Kidney (tissue), 22 donors: ENCODE measurements at places on chromosomes 5 and 9. TPM values are rescaled to one million over a fixed set of nuclear protein-coding genes. Genes with fewer than 3 reads are reported as not detected.

- no peak for DNase-seq
These were observed 8.7 kb downstream of the GRK6 start for GRCh38 chr5:177434942-177435738.

DNA sequence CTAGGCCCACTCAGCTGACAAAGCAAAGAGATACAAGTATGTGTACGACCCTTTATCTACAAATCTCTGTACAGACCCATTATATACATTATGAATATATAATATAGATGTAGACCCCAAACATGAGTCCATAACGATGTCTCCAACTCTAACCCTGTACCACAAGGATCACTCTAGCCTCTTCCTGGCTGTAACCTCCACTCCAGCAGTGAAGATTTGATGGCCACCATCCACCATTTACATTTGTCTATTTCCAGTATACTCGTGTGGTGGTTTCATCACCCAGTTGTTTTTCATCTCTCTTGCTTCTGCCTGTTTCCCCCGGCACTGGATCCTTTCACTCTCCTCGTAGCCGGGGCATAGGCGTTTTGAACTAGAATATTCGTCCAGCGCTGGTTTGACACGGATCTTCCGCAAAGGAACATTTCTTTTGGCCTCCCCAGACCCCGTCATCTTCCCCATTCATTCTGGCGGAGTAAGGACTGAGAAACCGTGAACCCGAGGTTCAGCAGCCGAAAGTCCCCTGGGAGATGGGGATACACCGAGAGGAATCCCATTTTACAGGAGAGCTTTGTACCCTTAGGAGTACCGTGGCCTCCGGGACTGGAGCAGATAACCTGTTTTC, 828 bp upstream of the TRIO start:
- DNase-seq: no peak

- no peak for DNase-seq
These were observed 94.4 kb upstream of the IL6ST start for GRCh38 chr5:56088967-56089829.

- DNase-seq: no peak
These were observed 22.6 kb downstream of the SGTB start for GRCh38 chr5:65699338-65699737.

- DNase-seq: no peak
These were observed 20.6 kb downstream of the ELL2 start for GRCh38 chr5:95940758-95941682.

DNA sequence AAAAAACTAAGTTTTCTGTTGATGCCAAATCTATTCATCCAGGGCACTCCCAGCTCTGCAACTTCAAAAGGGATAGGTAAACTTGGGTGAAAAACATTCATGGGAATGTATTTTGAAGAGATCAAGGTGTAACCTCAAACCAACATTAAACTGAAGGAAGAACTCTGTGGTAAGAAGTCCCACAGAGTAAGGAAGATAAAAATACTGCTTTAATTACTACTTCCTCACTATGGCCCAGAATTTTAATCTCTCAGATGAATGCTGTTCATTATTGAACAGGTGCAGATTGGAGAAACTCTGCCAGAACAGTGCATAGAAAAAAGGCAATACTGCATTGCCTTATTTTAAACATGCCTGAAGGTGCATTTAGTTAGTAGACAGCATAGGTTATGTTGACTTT, 37.6 kb upstream of the ANXA1 start:
- no peak for DNase-seq

The PRDM9 gene
- not detected for polyA plus RNA-seq

DNA sequence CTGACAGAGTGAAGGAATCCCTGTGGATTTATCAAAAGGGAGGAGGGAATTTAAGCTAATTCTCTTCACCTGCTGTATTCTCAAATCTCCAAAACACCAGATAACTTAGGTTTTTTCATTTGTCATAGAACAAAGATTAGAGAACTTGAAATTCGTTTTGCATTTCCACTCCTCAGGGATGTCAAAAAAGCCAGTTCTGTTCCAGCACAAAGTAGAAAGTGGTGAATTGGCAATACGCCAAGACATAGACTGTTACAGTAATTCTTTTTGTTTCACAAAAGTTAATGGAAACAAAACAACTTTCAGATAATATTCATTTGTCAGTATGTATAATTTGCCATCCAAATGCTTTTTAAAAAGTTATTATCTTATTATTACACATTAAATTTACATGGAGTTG, 15.0 kb downstream of the S1PR3 start:
- peak; percentile 37 for DNase-seq

- no peak for DNase-seq
These were observed 24.1 kb upstream of the IL6ST start for GRCh38 chr5:56018832-56019231.

The GHR gene
- polyA plus RNA-seq: 6.5 TPM

GRCh38 chr9:122609804-122610203, 4.7 kb upstream of the OR1Q1 start:
- DNase-seq: no peak

DNA sequence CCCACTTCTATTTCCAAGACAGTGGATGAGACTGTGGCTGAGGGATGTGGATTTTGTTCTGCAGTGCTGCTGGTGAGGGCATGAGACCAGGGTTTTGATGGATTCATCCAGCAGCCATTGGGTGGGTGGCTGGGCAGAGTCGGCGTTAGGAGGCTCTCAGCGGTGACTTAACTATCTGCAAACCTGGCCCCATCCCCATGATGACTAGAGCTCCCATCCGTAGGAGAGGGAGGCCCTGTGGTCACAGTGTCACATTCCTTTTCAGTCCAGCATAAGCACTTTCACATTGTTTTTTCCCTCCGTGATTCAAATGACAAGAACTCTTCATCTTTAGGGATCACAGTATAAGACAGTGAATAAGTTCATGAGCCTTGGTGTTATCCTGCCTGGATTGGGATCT, 60.4 kb upstream of the SPRY4 start:
- DNase-seq: no peak

The GABRB2 gene
- 0.90 TPM for polyA plus RNA-seq

DNA sequence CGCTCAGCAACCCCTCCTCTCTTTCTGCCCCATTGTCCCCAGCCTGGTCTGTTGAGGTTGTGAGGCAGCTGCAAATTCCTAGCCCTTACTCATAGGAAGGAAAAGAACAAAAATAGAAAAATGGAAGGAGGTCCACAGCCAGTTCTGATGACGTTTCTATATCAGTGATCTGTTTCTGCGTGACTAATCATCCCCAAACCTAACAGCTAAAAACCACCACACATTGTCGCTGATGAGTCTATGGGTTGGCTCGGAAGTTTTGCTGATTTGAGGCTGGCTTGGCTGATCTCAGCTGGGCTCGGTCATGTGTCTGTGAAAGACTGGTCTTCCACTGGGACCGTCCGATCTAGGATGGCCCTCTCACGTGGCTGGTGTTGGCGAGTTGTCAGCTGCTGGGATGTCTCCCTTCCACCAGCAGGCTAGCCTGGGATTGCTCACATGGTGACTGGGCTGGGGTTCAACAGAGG, 200.6 kb upstream of the ZNF618 start:
- peak; percentile 81 for DNase-seq

The PCDHB10 gene
- 0.73 TPM for polyA plus RNA-seq

The PTPRD gene
- polyA plus RNA-seq: 6.4 TPM

- DNase-seq: peak; percentile 26
These were observed 116.6 kb downstream of the KLHL3 start for GRCh38 chr5:137619191-137619870.

DNA sequence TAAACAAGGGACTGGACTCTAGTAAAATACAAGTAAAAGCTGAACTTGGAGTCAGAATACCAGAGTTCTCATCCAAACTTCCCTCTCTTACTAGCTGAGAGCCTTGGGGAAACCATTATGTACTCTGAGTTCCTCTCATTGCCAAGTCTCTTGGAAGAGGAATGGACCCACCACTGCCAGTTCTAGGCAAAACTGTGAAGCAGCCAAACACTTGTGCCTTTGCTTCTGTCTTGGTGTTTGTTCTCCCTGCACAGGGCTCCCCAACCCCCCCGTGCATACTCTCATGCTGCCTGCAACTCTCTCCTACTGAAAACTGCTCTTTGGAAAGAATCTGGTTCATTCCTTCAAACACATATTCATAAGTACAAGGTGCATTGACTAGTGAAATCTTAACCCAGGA, 102.6 kb downstream of the PDZD2 start:
- no peak for DNase-seq

DNA sequence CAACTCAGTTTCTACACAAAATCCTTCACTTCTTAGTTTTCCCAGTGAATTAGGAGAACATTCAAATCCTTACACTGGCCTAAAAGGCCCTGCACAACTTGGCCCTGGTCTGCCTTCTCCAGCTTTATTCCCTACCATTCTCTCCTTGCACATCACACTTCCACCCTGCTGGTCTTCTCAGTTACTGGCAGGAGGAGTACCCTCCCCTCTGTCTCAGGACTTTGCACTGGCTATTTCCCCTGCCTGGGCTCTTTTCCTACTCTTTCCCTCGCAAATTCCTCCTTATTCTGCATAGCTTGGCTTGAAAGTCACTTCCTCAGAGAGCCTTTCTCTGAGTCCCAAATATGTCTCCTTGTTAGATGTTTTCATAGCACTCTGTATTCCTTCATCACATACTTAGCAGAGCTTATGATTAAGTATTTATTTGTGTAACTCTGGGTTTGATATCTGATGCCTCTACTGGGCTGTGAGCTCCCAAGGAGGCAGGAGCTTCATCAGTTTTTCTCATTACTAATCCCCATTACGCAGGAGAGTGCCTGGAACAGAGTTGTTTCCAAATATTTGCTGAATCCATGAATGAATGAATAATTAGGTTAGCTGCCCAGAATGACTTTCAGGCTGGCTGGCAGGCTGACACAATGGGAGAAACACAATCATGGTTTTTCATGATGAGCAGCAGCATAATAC, 159.8 kb upstream of the KLF9 start:
- no peak for DNase-seq

- DNase-seq: peak; percentile 60
These were observed 3.0 kb upstream of the UBE2R2 start for GRCh38 chr9:33813712-33814641.

- no peak for DNase-seq
These were observed 318.2 kb downstream of the SLCO4C1 start for GRCh38 chr5:101977729-101978345.

The ARL14EPL gene
- not detected for polyA plus RNA-seq

The PIP5K1B gene
- 9.4 TPM for polyA plus RNA-seq

GRCh38 chr5:66992547-66992946, 204.1 kb downstream of the CD180 start:
- no peak for DNase-seq

- DNase-seq: no peak
These were observed 158.6 kb downstream of the BAAT start for GRCh38 chr9:101226161-101226560.

The HAVCR1 gene
- polyA plus RNA-seq: 0.65 TPM

The DPP7 gene
- polyA plus RNA-seq: 205 TPM

DNA sequence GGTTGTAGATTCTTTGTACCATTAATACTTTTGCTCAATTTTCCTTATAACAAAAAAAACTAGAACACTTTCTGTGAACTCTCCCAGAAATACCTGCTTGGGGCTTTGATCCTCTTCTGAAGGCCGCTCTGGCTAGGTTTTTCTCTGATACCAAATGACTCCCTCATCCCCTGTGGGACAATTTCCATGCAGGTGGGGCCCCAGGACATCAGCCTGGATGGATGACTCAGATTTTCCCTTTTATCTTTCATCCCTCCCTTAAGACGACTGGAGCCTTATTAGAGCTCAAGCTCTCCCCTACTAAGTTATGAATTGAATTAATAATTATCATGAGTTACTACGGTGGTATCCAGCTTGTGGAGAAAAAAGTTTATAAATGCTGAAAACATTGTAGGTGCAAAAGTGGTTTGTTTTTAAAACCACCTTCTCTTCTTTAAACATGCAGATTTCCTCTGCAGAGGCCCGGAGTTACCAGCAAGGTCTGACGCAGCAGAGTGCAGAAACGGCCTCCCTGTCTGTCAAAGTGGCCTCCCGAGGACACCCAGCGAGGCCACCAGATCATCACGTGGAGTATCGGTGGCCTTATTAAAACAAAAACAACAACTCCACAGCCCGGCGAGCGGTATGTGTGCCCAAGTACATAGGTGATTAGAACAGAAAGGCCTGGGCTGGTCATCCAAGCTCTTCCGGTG, 50.8 kb upstream of the IRX4 start:
- no peak for DNase-seq

DNA sequence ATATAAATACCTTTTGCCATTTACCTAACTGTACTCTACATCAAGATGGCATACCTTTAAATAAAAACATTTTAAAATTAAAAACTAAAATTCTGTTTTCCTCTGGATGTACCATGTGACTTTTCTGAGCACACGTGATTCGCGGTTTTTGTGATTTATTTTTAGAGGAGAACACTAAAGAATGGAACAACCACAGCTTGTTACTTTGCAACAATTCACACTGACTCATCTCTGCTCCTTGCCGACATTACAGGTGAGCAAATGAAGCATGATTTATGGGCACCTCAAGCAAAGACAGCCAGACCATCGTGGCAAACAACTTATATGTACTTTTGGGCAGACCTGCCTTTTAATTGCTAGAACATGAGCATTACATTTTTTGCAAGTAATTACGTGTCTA, 61.3 kb downstream of the GDA start:
- DNase-seq: no peak

DNA sequence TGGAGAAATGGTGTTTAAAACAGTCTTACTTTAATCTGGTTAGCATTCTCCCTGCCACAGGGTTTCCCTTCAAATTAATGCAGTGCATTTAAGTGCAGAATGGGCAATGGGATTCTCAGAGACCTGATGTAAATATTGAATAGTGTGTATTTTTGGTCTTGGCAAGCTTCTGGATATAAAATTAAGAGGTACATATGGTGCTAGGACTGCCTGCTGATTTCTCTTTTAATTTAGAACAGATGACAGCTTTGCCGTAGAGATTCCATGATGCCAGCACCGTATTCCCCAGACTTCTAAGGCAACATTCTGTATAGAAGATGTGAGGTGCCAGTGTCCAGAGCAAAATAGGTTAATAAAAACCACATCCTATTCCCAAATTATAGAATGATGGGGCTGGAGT, 1.9 kb downstream of the MTAP start:
- DNase-seq: no peak

The LCN6 gene
- polyA plus RNA-seq: not detected

DNA sequence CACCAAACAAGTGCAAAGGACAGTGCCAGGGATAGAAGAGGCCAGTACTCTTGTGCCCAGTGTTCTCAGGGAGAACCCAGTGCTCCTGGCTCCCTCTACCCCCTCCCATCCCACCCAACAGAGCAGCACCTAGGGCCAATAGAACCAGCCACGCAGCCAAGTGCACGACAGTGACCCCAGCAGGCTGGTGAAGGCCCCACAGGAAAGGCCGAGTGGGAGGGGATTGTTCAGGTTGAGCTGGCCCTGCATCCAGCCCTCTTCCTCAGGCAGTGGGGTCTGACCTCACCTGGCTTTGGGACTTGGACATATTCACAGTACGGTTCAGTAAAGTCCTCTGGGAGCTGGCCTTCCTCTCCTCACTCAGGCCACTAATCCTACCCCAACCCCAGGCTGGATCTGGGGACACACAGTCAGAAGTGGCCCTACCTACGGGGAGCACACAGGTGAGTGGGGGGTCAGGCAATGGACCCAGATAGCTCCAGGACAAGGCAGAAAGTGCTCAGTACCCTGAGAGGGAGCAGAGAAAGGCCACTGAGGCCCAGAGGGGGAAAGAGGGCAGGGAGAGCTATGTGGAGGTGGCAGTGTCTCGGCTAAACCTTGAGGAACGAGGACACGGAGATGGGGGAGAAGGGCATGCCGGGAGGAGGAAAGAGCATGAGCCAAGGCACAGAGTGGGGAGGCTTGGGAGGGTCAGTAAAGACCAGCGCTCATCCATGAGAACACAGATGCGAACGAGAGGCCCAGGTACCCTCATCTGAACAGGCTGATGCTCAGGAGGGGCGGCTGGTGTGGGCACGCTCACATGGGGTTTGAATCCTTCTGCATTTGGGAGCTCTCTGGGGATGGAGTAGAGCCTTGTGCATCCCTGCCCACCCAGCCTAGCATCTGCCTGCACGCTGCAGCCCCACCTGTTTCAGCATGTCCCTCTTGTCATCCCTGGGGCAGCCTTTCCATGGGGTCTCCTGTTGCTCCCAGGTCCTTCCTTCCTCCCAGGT, 25.6 kb downstream of the POLR1E start:
- peak; percentile 58 for DNase-seq
